AG08396 (cell line): ENCODE measurements at places on chromosomes 12 and 14.

GRCh38 chr12:116443821-116444589 is 115.2 kb upstream of the MAP1LC3B2 start:
- no peak for DNase-seq

- peak; percentile 11 for DNase-seq
Observed at GRCh38 chr12:18864900-18865561, 127.1 kb downstream of the CAPZA3 start.

- peak; percentile 81 for DNase-seq
Observed at GRCh38 chr12:127293507-127294310, 973.3 kb upstream of the TMEM132C start.

- no peak for DNase-seq
Observed at GRCh38 chr14:61751475-61751989, 10.7 kb upstream of the SNAPC1 start.

DNA sequence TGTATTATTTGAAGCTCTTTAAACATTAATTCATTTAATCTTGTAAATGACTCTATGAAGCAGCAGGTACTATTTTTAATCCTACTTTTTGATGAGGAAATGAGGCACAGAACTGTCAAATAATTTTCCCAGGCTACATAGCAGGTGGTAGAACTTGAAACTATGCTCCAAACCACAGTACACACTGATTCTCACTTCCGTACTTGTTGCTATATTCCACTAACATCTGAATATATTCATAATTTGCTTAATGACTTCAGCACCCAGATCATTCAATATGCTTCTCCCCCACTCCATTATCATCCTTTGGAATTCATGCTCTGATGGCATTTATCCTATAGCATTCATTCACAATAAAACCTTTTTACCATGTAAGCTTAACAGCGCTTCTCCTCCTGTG is 4.9 kb downstream of the ERGIC2 start:
- DNase-seq: no peak

GRCh38 chr14:28785096-28785952 is 18.7 kb downstream of the FOXG1 start:
- DNase-seq: no peak

DNA sequence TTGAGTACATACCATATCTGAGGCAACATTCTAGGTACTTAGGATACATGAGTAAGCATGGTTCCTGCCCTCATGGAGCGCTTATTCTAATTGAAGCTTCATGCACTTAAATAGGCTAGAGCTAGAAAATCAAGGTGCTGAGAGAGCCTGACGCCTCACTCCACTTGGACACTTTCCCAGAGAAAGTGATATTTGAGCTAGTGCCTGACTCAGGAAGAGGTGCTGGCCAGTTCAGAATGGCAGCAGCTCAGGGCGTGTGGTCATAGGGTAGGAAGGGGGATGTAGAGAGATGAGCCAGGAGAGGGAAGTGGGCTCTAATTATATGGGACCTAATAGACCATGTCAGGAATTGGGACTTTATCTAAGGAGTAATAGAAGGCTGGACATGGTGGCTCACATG is 33.3 kb downstream of the TULP3 start:
- DNase-seq: peak; percentile 31

GRCh38 chr12:17652436-17652835 is 437.6 kb downstream of the RERGL start:
- DNase-seq: no peak

GRCh38 chr12:63922474-63922873 is 78.0 kb downstream of the SRGAP1 start:
- DNase-seq: peak; percentile 17

DNA sequence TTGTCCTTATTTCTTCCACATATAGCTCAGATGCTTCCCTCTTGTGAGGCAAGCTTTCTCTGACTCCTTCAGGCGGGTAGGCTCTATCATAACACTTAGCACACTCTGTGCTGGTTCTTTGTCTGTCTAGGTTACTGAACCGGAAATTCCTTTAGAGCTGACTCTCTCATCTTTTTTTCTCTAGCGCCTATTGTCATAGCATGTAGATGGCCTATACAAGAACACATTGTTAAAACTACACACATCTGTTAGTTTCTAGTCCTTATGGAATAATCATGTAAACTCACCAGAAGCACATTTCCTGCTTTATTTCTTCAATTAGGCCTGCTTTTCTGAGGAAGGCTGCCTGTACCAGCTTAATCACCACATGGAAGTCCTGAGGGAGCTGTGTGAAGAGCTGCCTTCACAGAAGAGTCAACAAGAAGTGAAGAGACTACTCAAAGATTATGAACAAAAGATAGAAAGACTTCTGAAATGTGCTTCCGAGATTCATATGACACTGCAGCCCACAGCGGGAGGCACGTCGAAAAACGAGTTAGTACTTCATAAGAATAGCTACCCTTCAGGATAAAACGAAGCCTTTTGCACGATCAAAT is 143.9 kb downstream of the SYNE2 start:
- no peak for DNase-seq

DNA sequence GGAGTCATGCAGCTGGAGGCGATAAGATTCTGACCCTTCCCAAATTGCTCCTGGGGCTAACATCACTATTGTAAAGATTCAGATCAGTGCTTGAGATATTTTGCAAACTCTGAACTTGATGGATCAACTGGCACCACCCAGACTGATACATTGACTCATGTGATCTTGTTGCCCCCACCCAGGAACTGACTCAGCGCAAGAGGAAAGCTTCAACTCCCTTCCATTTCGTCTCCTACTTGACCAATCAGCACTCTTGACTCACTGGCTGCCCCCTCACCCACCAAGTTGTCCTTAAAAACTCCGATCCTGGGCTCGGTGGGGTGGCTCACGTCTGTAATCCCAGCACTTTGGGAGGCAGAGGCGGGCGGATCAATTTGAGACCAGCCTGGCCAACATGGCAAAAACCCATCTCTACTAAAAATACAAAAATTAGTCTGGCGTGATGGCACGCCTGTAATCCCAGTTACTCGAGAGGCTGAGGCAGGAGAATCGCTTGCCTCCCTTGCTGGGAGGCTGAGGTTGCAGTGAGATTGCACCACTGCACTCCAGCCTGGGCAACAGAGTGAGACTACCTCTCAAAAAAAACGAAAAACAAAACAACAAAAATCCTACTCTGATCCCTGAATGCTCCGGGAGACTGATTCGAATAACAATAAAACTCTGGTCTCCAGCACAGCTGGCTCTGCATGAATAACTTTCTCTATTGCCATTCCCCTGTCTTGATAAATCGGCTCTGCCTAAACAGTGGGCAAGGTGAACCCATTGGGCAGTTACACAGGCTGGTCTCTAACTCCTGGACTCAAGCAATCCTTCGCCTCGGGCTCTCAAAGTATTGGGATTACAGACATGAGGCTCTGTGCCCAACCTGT is 9.8 kb upstream of the ARF6 start:
- no peak for DNase-seq

DNA sequence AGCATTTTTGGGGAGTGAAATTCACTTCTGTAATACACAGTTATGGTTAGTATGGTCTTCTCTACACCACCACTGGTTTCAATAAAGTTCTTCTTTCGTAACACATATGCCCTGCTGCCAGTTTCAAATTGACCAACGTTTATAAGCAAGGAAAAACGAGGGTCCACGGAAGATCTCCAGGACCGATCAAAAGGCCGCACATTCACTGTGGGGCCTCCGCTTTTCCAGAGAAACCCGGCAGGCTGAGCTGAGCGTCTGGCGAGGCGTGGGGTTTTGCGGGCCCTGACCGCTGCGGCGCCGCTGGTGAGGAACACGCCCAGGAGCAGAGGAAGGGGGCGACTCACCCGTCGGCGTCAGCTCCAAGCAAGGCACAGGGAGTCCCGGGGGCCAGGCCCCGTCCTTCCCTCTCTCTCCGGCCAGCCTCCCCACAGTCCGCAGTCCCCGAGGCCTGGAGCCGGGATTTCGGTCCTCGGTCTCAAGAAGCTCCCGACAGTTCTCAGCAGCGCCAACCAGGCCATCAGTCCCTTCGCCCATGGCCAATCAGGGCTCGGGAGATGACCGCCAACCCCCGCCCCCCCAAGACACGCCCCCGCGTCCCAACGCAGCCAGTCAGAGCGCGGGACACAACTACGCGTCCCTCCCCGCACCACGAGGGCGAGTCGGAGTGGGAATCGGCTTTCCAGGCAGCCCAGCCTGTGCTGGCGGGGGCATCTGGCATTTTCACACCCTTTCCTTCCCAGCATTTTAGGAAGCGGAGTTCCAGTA is at the start of gene MTERF2:
Gene MTERF2, minus strand, starts transcription at position 522 of the 765 bp plus-strand sequence. CDS start 8,432 bp downstream, outside the sequence.
- DNase-seq: peak; percentile 94
